ENCODE measurements at places on chromosomes 6 and 20.

DNA sequence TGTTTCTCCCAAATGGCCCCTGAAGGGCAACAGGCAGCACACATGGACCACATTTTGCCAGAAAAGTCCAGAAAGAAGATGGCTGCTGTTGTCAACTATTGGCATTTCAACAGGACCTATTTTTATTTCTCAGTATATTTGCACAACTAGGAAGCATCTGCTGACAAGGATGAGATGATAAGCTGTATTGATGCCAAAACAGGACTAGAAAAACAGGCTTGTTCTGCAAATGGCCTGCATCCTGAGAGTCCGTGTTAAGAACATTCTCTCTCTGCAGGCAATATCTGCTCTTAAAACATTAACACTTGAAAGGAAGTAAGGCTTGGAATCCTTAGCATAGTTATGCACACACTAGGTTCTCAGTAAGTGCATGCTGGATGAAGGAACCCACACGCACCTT is 283.7 kb downstream of the ESR1 start:
- no peak for DNase-seq

DNA sequence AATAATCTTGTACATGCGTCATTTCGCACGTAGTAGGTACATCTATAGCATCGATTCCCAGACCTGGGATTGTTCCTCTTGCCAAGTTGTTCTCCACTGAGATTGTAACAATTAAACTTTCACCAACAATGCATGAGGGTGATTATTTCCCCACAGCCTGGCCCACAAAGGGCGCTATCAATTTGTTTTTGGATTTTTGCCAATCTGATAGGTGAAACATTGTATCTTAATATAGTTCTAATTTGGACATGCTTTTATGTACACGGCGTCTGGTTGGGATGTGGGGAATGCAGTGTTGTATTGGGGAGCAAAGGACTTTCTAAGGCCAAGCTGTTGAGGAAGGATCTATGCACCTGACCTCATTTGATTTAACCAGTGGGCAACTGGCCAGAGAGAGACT is 59.5 kb downstream of the VEGFA start:
- no peak for DNase-seq

DNA sequence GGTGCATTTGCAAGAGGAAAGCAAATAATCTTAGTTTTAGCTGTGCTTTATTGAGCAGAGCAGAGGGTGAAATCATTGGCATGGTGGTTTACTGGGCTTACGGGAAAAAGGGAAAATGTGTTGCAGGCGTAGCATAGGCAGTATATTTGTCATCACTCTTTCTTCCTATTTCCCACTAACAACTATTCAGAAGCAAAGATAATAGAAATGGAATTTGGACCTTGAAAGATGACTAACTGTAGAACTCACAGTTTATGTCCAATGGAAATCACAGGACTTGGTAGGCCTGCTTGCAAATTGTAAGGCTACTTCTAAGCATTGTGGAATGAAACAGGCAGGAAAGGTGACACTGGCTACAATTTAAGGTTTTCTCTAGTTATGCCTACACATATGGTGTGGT is 611.9 kb upstream of the MAN1A1 start:
- DNase-seq = no peak

DNA sequence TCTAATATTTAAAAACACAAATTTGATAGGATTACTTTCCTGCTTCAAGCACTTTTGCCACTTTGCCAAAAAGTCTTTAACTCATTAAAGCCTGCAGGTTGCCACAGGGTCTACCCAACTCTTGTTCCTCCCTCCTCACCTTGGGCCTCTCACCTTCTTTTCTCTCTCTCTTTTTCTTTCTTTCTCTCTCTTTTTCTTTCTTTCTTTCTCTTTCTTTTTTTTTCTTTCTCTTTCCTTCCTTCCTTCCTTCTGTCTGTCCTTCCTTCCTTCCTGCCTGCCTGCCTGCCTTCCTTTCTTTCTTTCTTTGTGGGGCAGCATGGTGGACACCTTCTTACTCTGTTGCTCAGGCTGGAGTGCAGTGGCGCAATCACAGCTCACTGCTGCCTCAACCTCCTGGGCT is 50.2 kb downstream of the C6orf52 start:
- no peak for DNase-seq

- DNase-seq = no peak
Observed at GRCh38 chr6:28251661-28252008, 434 bp downstream of the ZKSCAN4 start.

DNA sequence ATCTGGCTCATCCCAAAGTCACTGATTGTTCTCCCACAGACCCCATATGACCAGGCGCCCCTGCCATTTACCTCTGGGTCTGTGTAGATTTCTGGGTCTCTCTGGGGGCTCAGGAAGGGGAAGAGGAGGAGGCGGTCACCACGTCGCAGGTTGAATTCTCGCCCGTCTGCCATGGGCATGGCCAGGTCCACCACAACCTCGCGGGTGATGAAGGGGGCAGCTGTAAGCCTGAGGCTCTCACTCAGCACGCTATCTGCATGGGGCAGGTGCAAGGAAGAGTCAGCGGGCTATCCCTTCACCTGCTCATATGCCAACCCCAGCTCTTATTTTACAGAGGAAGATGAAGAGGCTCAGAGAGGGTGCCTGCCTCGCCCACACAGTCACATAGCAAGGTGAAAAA is 30.5 kb upstream of the KCNB1 start:
- DNase-seq = no peak

- no peak for DNase-seq
Observed at GRCh38 chr6:137875058-137875520, 8.0 kb downstream of the TNFAIP3 start.

GRCh38 chr6:130420911-130421310 is 55.1 kb downstream of the TMEM200A start:
- no peak for DNase-seq

GRCh38 chr6:27280540-27281000 is 31.5 kb downstream of the POM121L2 start:
- DNase-seq = no peak

- DNase-seq = no peak
Observed at GRCh38 chr6:43828711-43829110, 58.7 kb downstream of the VEGFA start.
